Activated T-helper 17 cell treated with anti-CD3 and anti-CD28 coated beads, Interleukin-2, amount 50 U/mL, for 72 hours (primary cell): ENCODE measurements at places on chromosomes 12 and 14.

- H3K4me1 ChIP-seq: no peaks in the 10 kb centered on the region
- no peaks in the 10 kb centered on the region for H3K27me3 ChIP-seq
- H3K4me3 ChIP-seq: no peak overlapping the region
- ATAC-seq: no peak
- H3K27ac ChIP-seq: no peak overlapping the region
- H3K36me3 ChIP-seq: no peaks in the 10 kb centered on the region
Observed at GRCh38 chr12:123050913-123051312, 70.4 kb downstream of the ARL6IP4 start.

GRCh38 chr14:36069535-36069900 is 107.0 kb downstream of the PTCSC3 start:
- ATAC-seq: peak; percentile 65
- H3K27me3 ChIP-seq: peaks cover 24% of the 10 kb centered on the region
- H3K4me1 ChIP-seq: no peaks in the 10 kb centered on the region
- H3K4me3 ChIP-seq: no peak overlapping the region

- peak within 1 kb of the TSS; percentile 28 for H3K4me3 ChIP-seq
- H3K4me1 ChIP-seq: peaks cover 15% of the 10 kb centered on the region
- ATAC-seq: peak; percentile 73
- H3K36me3 ChIP-seq: no peaks in the 10 kb centered on the region
- peak within 1 kb of the TSS; percentile 61 for H3K27ac ChIP-seq
- peaks cover 12% of the 10 kb centered on the region for H3K27me3 ChIP-seq
Observed at GRCh38 chr14:81400202-81400678, at the start of gene STON2. STON2 (minus strand) TSS chr14:81400324; CDS start chr14:81398382, 1,942 bp downstream.

DNA sequence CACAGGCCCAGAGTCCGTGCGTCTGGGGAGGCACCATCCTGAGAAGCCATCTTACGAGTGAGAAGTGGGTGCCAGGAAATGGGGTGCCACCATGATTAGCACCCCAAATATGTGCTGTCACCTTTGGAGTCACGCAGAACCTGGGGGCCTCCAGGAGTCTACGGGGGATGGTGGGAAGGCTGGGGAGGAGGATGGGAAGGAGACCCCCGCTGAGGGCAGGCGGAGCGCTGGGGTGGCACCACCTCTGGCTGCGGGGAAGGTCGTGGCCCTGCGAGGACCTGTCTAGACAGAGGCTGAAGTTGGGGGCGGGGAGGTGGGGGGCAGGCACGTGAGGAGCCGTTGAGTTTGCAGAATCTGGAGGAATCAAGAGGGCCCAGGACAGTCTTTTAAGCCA is 42.6 kb upstream of the FBRSL1 start:
- peaks cover 24% of the 10 kb centered on the region for H3K4me1 ChIP-seq
- no peak overlapping the region for H3K27ac ChIP-seq
- H3K36me3 ChIP-seq: peaks cover 14% of the 10 kb centered on the region
- H3K4me3 ChIP-seq: no peak overlapping the region

GRCh38 chr12:21129906-21130305 is 1.1 kb upstream of the SLCO1B1 start:
- no peak for ATAC-seq
- no peak overlapping the region for H3K27ac ChIP-seq
- no peaks in the 10 kb centered on the region for H3K36me3 ChIP-seq
- H3K4me3 ChIP-seq: no peak overlapping the region
- no peaks in the 10 kb centered on the region for H3K27me3 ChIP-seq
- H3K4me1 ChIP-seq: no peaks in the 10 kb centered on the region

GRCh38 chr12:124422570-124423523 is 128.0 kb downstream of the RFLNA start:
- H3K4me3 ChIP-seq: no peak overlapping the region
- ATAC-seq: no peak
- no peak overlapping the region for H3K27ac ChIP-seq
- H3K36me3 ChIP-seq: peaks cover 74% of the 10 kb centered on the region
- H3K4me1 ChIP-seq: no peaks in the 10 kb centered on the region
- H3K27me3 ChIP-seq: no peaks in the 10 kb centered on the region

GRCh38 chr12:84222841-84223240 is 689.8 kb downstream of the SLC6A15 start:
- no peak for ATAC-seq
- no peaks in the 10 kb centered on the region for H3K27me3 ChIP-seq
- H3K4me1 ChIP-seq: no peaks in the 10 kb centered on the region
- no peak overlapping the region for H3K4me3 ChIP-seq
- H3K27ac ChIP-seq: no peak overlapping the region

GRCh38 chr12:127984386-127985055 is 282.4 kb upstream of the TMEM132C start:
- no peak overlapping the region for H3K27ac ChIP-seq
- no peaks in the 10 kb centered on the region for H3K4me1 ChIP-seq
- no peaks in the 10 kb centered on the region for H3K27me3 ChIP-seq
- ATAC-seq: no peak
- no peaks in the 10 kb centered on the region for H3K36me3 ChIP-seq

DNA sequence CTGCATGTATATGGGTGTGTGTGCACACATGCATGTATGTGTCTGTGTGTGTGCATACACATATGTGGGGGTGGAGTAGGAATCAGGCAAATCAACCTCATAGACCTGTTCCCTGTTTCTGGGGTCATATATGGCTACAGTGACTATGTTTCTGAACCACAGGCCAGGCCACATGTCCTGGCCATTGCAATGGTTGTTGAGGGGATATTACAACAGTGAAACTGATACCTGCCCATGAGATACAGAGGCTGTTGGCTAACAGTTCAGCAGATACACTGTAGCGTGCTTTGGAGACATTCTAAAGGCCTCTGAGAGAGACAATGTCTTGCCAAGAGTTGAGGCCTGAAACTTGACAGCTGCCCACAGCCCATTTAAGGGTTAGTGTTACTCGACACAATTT is 47.3 kb upstream of the FOS start:
- H3K4me3 ChIP-seq: no peak overlapping the region
- peaks cover 28% of the 10 kb centered on the region for H3K4me1 ChIP-seq
- no peaks in the 10 kb centered on the region for H3K36me3 ChIP-seq
- no peak for ATAC-seq

GRCh38 chr12:13208533-13209435 is 12.3 kb downstream of the EMP1 start:
- peak overlapping the region; percentile 65 for H3K27ac ChIP-seq
- no peak overlapping the region for H3K4me3 ChIP-seq
- peaks cover 26% of the 10 kb centered on the region for H3K36me3 ChIP-seq
- H3K27me3 ChIP-seq: no peaks in the 10 kb centered on the region
- ATAC-seq: no peak

GRCh38 chr12:5511256-5511643 is 79.3 kb downstream of the NTF3 start:
- no peak overlapping the region for H3K27ac ChIP-seq
- no peak for ATAC-seq
- peaks cover 17% of the 10 kb centered on the region for H3K27me3 ChIP-seq
- no peaks in the 10 kb centered on the region for H3K4me1 ChIP-seq
- H3K4me3 ChIP-seq: no peak overlapping the region

GRCh38 chr14:52313462-52313861 is 650 bp upstream of the PTGER2 start:
- peak overlapping the region; percentile 99 for H3K4me3 ChIP-seq
- H3K27me3 ChIP-seq: no peaks in the 10 kb centered on the region
- H3K4me1 ChIP-seq: peaks cover 45% of the 10 kb centered on the region
- ATAC-seq: no peak

- no peaks in the 10 kb centered on the region for H3K36me3 ChIP-seq
- H3K27ac ChIP-seq: no peak overlapping the region
- H3K4me3 ChIP-seq: no peak overlapping the region
- no peak for ATAC-seq
Observed at GRCh38 chr14:75369506-75369905, 58.3 kb upstream of the JDP2 start.

GRCh38 chr12:119369907-119370546 is 35.5 kb downstream of the CCDC60 start:
- no peak overlapping the region for H3K4me3 ChIP-seq
- H3K27me3 ChIP-seq: peaks cover 12% of the 10 kb centered on the region
- ATAC-seq: no peak
- no peaks in the 10 kb centered on the region for H3K4me1 ChIP-seq
- no peak overlapping the region for H3K27ac ChIP-seq

DNA sequence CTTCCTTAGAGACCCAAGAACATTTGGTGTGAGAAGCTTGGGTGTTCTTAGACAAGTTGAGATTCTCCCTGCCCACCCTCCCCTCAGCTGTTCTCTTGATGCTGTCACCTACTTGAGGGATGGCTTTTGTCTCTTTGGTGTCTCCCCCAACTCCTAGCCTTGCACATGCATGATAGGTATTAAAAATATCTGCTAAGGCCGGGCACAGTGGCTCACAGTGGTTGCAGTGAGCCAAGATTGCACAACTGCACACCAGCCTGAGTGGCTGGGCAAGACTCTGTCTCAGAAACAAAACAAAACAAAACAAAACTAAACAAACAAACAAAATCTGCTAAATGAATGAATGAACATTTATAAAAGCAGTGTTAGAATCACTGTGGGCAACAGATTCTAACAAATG is 261.1 kb downstream of the AKAP6 start:
- H3K27me3 ChIP-seq: peaks cover 18% of the 10 kb centered on the region
- ATAC-seq: no peak
- H3K36me3 ChIP-seq: no peaks in the 10 kb centered on the region
- H3K4me1 ChIP-seq: no peaks in the 10 kb centered on the region
- no peak overlapping the region for H3K27ac ChIP-seq

DNA sequence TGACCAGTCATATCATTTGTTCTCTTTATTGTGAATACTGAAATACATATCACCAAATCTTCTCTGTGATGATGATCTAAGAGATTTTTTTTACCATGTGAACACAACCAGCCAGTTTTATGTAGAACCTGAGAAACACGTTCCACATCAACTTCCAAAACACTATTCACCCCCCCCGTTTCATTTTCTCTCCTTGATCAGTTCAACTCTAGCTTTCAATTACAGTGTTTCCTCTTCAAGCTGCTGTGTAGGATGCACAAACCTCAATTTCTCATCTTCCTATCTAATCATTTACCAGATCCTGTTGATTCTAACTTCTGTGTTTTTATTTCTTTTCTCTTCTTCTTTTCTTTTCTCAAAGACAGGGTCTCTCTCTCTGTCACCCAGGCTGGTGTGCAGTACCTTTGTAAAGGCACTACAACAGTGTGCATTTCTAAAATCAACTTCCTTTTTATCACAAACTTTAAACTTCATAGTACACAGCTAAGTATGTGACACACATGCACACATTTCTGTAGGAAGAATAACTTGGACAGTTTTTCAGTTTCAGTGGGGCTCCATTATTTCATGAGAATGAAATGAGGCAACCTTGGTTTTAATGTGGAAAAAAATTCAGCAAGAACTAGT is 149.9 kb upstream of the FBXO33 start:
- no peaks in the 10 kb centered on the region for H3K27me3 ChIP-seq
- no peak overlapping the region for H3K27ac ChIP-seq
- no peaks in the 10 kb centered on the region for H3K4me1 ChIP-seq
- H3K4me3 ChIP-seq: no peak overlapping the region
- ATAC-seq: peak; percentile 23

GRCh38 chr14:75334549-75335051 is 56.0 kb downstream of the FOS start:
- no peaks in the 10 kb centered on the region for H3K36me3 ChIP-seq
- peak; percentile 73 for ATAC-seq
- peak overlapping the region; percentile 88 for H3K4me3 ChIP-seq
- no peaks in the 10 kb centered on the region for H3K27me3 ChIP-seq
- peaks cover 13% of the 10 kb centered on the region for H3K4me1 ChIP-seq
- peak overlapping the region; percentile 86 for H3K27ac ChIP-seq

GRCh38 chr14:36657399-36658122 is 4.1 kb upstream of the PAX9 start:
- ATAC-seq: no peak
- no peak overlapping the region for H3K27ac ChIP-seq
- peak overlapping the region; percentile 18 for H3K4me3 ChIP-seq
- peaks cover 17% of the 10 kb centered on the region for H3K36me3 ChIP-seq
- H3K27me3 ChIP-seq: peaks cover 78% of the 10 kb centered on the region

DNA sequence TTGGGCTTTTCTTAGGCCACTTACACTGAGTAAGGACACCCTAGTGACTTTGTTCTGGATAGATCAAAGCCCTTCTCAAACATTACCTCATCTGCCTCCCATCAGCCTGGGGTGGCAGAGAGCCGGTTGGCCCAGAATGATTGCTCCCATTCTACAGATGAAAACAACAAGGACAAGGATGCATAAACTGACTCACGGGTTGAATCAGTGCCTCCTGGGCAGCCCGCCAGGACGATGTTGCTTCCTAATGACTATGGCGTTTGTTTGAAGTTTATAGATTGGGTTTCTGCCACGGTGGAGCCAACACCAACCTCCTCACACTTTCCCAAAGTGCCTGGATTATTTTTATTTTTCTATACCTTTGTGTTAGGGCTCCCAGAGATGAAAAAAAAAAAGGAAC is 3.6 kb upstream of the VRK1 start:
- no peaks in the 10 kb centered on the region for H3K36me3 ChIP-seq
- H3K27me3 ChIP-seq: peaks cover 4% of the 10 kb centered on the region
- no peak overlapping the region for H3K4me3 ChIP-seq
- H3K27ac ChIP-seq: no peak overlapping the region
- peaks cover 5% of the 10 kb centered on the region for H3K4me1 ChIP-seq
- no peak for ATAC-seq

- peak overlapping the region; percentile 35 for H3K27ac ChIP-seq
- H3K4me3 ChIP-seq: no peak overlapping the region
- no peaks in the 10 kb centered on the region for H3K36me3 ChIP-seq
- no peaks in the 10 kb centered on the region for H3K4me1 ChIP-seq
- peaks cover 37% of the 10 kb centered on the region for H3K27me3 ChIP-seq
- ATAC-seq: no peak
Observed at GRCh38 chr12:131057211-131057721, 103.6 kb downstream of the ADGRD1 start.

GRCh38 chr14:58104808-58105207 is 47.2 kb downstream of the ARMH4 start:
- H3K4me3 ChIP-seq: no peak overlapping the region
- H3K4me1 ChIP-seq: no peaks in the 10 kb centered on the region
- peaks cover 5% of the 10 kb centered on the region for H3K27me3 ChIP-seq
- H3K27ac ChIP-seq: no peak overlapping the region
- H3K36me3 ChIP-seq: no peaks in the 10 kb centered on the region

DNA sequence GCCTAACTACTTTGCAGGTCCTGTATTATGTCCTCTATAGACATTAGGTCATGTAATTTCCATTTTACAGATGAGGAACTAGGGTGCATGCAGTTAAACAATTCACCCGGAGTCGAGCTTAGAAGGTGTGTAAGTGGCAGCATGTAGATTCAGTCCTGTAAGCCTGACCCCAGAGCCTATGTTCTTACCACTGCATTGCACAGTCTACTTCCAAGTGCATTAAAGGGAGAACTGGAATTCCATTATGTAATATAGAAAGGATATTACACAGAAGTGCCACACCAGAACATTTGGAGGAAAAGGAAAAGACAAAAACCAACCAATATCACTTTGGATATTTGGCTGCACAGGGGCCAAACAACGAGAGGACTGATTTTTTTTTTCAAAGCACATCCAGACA is 1.2 kb downstream of the GLT8D2 start:
- no peak overlapping the region for H3K4me3 ChIP-seq
- no peak overlapping the region for H3K27ac ChIP-seq
- no peaks in the 10 kb centered on the region for H3K4me1 ChIP-seq
- no peaks in the 10 kb centered on the region for H3K36me3 ChIP-seq
- ATAC-seq: no peak
- peaks cover 24% of the 10 kb centered on the region for H3K27me3 ChIP-seq

- peak overlapping the region; percentile 67 for H3K27ac ChIP-seq
- ATAC-seq: peak; percentile 44
- peak overlapping the region; percentile 83 for H3K4me3 ChIP-seq
- no peaks in the 10 kb centered on the region for H3K36me3 ChIP-seq
- no peaks in the 10 kb centered on the region for H3K4me1 ChIP-seq
- peaks cover 7% of the 10 kb centered on the region for H3K27me3 ChIP-seq
Observed at GRCh38 chr12:101697930-101698799, 725 bp downstream of the CHPT1 start.
